ENCODE measurements at places on chromosomes 12 and 14.

- no peak for DNase-seq
Measured at GRCh38 chr12:78236264-78236663, 405.6 kb downstream of the NAV3 start.

GRCh38 chr14:105337966-105338741 is 23.6 kb downstream of the PACS2 start:
- no peak for DNase-seq

DNA sequence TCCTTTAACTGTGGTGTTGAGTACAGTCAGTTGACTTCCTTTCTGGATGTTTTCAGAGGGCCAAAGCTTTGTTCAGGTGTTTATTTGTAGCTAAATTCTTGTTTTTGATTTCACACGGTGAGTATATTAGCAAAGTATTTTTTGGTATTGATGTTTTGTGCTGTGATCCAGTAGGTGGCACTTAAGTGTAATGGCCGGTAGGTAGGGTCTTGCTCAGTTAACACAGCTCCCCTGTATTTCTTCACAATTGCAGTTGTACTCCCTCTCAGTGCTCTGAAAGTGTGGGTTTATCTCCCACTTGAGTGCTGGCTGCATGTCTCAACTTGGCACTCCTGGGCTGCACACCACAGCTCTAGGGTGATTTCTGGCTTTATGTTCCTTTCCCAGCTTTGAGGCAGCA is 339.5 kb downstream of the AEBP2 start:
- no peak for DNase-seq

- peak; percentile 89 for DNase-seq
Measured at GRCh38 chr14:49586673-49587460, 687 bp upstream of the RPS29 start.

- DNase-seq: no peak
Measured at GRCh38 chr14:88941414-88941813, 117.0 kb downstream of the TTC8 start.

GRCh38 chr12:132014915-132015280 is 65.2 kb downstream of the EP400 start:
- no peak for DNase-seq

DNA sequence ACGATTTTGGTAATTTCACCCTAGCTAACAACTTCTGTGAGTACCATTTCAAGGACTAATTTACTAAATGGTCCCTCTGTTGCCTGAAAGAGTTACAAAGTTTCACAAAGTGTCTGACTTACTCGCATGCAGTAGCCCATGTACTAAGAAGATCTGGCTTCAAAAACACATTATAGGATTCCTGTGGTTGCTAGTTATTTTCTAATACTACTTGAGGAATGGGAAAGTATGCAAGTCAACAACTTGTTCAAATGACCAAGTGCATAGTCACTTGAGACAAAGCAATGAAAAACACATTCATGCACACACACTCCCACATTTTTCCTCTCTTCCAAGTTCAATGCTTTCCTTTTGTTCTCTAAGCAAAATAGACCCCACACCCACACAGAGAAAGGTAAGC is 219.7 kb upstream of the TMPO start:
- no peak for DNase-seq

GRCh38 chr14:68660495-68660894 is 132.4 kb downstream of the ZFP36L1 start:
- no peak for DNase-seq

Measured in A673 (cell line).